DMS153 (cell line): ENCODE measurements at places on chromosomes 12 and 14.

DNA sequence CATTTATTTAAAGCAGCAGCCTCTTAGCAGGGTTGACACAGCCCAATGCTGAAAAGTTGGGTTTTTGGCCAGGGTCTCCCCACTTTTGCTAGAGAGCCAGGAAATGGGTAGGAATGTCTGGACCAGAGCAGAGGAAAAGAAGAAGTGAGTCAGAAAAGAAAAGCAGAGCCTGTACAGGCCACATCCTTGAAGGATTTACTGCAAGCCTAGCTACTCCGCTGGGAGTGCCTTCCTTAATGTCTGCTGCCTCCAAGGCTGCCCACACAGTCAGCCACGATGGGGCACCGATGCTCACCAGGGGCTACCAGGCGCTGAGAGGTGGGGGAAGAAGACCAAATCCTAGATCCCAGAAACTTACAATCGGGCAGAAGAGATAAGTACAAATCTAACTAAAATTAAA is 139.2 kb downstream of the C12orf75 start:
- no peak for DNase-seq

DNA sequence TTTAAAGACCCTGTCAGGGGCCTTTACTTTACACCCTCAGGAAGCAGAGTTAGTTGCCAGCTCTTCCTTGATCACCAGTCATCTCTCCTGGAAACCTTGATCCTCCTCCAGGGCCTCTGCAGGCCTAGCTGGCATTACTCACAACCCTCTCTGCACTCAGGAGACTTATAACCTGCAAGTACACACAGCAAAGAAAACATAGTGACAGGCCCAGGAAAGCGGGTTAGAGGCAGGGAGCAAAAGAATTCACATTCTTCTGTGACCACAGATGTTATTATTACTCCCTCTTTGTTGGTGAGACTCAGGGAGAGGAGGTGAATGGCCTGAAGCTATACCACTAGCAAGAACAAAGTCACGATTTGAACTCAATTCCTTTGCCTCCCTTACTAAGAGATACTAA is 87.4 kb downstream of the OR11H12 start:
- no peak for DNase-seq

GRCh38 chr14:95515080-95515489 is 1.4 kb downstream of the SYNE3 start:
- peak; percentile 59 for DNase-seq

- DNase-seq: no peak
Measured at GRCh38 chr12:113273053-113273725, 51.9 kb downstream of the TPCN1 start.

DNA sequence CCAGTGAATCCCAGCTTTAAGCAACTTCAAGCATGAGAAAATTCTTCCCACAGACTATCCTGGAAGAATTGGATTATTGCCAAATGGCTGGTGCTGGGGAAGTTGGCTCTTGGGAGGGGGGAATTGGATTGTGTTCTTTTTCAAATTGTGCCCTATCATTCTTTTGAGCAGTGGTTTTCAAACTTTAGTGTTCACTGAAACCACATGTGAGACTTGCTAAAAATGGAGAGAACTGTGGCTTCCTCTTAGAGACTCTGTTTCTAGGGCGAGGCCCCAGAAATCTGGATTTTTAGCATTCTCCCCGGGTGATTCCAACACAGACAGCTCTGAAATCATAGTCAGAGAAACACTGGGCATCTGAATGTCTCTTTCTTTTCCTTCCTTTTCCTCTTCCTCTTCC is 14.3 kb upstream of the OTUB2 start:
- DNase-seq: no peak

DNA sequence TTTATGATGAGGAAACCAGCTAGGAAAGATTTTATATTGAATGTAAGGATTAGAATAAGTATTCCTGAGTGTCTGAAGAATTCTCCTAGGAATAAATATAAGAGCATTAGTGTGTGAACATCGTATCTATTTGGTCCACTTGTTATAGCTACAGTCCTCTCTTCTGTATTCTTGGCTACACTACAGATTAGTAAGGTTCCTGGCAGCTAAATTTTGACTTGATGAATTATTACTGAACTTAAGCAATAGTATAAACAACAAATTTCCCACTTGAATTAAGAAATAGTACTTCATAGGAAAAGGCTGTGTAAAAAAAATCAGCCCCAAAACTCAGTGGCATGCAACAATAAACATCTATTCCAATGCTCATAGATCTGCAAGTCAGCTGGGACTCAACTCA is 138.4 kb upstream of the G2E3 start:
- no peak for DNase-seq

DNA sequence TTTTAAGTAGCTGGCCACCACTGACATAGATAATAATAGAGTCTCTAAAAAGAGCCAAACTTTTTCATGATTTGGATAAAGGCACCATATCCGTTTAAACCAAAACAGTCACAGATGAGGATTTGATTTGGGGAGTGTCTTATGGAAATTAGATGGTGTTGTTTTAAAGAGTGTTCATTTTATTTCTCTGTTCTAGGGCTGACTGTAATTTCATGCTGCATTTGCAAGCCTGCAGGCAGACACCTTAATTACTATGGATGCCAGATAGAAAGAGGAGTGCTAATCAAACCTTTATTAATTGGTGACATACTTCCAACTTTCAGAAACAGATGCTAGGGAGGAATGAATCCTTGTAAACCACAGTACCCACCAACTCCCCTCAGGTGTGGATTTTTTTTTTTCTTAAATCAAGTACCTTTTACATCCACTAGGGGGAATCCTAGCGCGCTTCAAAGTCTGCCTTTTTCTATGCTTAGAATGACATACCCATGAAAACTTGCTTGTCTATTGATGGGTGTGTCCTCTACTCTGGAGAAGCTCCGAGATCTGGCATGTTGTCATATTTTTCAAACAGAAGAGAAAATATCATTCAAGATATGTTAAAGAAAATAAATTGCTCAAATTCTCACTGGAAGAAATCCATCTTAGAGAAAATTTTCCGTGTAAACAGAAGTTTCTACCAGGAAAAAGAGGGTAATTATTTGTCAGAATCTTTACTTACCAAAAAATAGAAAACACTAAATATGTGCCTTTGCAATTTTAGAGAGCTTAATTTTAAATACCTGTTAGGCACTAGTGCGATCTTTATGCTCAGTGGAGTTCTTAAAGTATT is 14.2 kb upstream of the PLXNC1 start:
- peak; percentile 23 for DNase-seq
